CD4-positive, alpha-beta T cell treated with Interleukin-21 for 1 hour (primary cell): ENCODE measurements at places on chromosomes 7 and 10.

DNA sequence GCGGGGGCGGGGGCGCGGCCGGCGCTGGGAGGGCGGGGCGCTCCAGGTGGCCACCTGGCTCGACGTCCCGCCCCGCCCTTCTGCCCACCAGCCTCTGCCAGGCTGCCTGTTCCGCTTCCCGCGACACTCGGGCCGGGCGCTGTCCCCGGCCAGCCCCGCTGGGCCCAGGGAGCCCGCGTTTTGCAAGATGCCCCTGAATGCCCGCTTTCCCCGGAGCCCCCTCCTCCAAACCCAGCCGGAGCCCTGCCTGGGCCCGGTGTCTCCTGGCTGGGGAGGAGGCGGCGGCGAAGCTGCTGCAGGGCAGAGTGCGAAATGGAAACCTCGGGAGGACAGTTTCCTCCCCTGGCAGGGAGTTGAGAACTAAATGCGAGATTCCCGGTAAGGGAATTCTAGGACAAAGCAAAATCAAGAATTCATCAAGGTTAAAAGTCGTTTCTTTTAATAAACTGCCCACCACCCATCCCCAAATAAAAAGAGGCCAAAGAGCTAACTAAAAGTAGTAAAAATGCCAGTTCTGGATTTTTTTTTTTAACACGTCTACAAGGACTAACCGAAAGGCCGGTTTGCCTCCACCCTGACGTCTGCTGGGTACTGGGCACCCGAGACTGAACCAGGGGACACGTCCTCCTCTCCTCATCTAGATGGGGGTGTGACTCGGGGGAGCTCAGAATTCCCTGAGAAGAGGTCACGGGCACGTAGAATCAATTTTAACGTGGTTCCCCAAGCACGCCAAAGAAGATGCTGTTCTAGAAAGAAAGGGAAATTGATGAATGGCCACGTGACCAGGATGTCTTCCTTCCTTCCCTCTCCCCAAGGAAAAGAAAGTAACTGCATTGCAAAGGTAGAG is 200.4 kb upstream of the NFE2L3 start:
- no peak for DNase-seq

DNA sequence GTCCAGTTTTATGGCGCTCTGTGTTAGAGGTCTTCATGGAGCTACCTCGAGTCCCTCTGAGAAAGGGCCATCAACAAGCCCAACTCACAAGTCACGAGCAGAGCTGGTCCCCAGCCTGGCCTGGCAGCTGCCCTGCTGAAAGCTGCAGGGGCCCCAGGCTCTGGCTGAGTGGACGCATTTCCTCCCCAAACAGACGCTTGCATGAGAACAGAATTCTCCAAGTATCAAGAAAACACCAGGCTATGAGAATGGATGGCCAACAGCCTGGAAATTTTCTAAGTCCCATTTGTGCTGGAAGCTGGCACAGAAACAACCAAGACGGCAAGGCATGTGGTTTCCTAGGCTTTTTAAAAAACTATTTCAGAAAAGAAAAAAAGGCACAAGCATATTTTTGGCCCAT is 114.8 kb downstream of the FAM53B start:
- no peak for DNase-seq

DNA sequence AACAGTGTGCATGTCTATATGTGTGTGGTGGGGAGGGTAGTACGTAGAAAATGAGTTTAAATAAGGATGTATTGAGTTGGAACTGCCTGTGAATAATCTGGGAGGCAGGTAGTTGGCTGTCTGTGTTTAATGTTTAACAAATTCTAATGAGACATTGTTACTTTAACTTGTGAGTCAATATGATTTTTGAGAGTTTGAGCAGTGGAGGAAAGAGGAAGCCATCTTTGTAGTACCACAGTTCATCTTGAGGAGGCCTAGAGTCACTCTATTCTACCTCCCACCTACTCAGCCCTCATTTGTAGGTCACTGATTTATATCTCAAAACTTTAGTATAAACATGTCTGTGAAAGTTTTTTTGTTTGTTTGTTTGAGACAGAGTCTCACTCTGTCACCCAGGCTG is 129.9 kb upstream of the ITGB1 start:
- no peak for DNase-seq

DNA sequence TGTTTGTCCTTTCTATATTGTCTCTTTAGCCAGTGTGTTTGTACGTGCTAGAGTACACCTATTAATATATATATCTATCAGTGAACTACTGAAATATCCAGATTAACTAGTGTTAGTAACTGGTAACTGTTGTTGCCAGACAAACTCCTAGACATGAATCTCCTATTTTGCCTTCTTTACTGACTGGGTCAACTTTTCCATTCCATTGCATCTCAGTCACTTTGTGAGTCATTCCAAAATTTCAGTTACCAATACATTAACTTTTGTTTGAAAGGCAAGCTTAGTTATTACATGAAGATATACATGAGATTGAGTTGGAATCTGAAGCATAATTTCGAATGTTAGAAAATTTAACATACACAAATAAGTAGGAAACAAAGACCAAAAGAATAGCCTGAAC is 51.4 kb downstream of the BTAF1 start:
- no peak for DNase-seq

DNA sequence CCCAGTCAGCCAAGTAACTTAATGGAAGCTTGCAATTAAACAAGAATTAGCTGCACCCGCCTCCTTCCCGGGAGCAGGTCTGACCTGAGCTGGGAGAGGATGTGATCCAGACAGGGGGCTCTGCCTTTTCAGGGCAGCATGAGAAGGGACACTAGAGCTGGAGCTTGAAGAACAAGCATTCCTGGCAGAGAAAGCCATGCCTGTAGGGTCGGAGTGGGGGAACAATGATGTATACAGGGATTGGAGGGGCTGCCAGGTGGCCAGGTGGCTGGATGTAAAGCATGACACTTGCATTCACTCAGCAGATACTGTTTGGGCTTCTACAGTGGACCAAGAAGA is 112.5 kb downstream of the GRK5 start:
- DNase-seq = no peak

DNA sequence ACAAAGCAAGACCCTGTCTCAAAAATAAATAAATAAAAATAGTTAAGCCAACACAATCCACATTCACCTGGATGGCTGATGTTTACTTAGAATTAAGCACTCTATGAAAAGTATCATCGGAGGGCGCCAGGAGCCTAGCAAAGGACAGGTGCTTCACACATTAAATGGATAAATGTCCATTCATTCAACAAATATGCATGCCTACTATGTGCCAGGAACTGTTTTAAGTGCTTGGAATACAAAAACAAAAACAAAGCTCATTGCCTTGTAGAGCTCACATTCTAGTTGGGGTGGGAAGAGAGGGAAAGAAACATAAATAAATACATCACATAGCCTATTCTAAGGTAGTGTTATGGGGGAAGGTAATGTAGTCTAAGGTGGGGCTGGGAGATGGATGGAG is 4.1 kb downstream of the BAIAP2L1 start:
- no peak for DNase-seq

- no peak for DNase-seq
These were observed 3.7 kb upstream of the ELFN1 start for GRCh38 chr7:1666317-1666822.

- no peak for DNase-seq
These were observed 355.4 kb downstream of the KCNMA1 start for GRCh38 chr10:77282163-77282562.

DNA sequence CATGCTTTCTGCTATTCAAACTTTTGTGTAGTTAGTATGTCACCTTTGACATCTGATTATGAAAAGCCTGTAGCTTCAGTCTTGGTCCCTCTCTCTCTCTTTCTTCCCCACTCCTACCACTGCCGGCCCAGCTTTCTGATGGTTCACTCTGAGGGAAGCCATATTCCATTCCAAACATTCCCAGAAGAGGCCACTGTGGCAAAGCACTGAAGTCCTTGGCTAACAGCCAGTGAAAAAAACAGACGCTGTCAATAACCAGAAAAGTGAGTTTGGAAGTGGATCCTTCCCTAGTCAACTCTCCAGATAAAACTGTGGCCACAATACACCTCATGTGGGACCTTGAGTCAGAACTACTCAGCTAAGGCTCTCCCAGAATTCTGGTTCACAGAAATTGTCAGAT is 950.7 kb upstream of the PHF14 start:
- DNase-seq = no peak

- no peak for DNase-seq
These were observed 6.4 kb downstream of the SPOCK2 start for GRCh38 chr10:72081772-72082590.

GRCh38 chr7:122183106-122183505 is 39.1 kb upstream of the AASS start:
- no peak for DNase-seq

GRCh38 chr7:153193144-153193595 is 433.6 kb downstream of the ACTR3B start:
- no peak for DNase-seq

- no peak for DNase-seq
These were observed 177.3 kb downstream of the DKK1 start for GRCh38 chr10:52491246-52491995.

DNA sequence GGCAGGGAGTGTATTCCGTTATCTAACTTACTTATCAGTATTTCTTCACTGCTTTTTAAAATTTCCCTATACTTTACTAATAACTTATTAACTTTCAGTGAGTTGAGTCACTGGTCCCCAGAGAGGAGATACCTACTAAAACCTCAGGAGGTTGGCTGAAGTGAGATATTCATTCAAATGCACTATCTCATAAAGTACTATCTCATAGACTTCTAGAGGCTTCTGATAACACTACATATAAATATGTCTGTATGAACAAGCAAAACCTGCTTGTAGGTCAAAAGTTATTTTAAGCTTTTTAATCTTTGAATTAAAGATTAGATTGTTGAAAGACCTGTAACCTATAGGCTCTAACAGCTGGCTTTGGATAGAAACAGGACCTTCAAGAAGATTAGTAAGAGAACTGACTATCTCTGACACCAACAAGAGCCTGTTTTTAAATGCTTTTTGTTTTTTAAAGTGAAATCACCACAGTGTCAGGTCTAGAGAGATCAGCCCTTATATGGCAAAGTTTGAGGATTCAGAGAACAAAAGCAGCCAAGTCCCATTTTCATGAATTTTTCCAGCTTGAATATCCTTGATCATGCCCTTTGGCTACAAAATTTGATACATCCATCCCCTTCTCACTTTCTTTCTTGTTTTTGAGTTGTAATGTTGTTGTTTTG is 242.2 kb downstream of the ARL4A start:
- DNase-seq = no peak

- no peak for DNase-seq
These were observed 163.9 kb downstream of the JCAD start for GRCh38 chr10:29895456-29895855.

DNA sequence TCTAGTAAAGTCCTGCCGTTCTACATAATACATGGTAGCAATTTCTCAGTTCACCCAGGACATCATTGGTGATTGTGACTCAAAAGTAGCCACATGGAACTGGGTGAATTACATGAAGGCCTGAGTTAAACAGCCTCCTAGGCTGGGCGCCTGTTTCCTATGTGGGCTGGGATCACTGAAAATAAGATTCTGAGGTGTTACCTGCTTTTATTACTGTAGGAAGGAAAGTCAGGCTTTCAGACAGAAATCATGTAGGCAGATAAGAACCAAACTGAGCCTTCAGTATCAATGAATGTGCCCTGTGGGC is 160.4 kb downstream of the CAMK1D start:
- no peak for DNase-seq

GRCh38 chr10:111179514-111179913 is 102.7 kb downstream of the ADRA2A start:
- no peak for DNase-seq

GRCh38 chr7:3094701-3095445 is 51.2 kb upstream of the CARD11 start:
- peak; percentile 68 for DNase-seq

DNA sequence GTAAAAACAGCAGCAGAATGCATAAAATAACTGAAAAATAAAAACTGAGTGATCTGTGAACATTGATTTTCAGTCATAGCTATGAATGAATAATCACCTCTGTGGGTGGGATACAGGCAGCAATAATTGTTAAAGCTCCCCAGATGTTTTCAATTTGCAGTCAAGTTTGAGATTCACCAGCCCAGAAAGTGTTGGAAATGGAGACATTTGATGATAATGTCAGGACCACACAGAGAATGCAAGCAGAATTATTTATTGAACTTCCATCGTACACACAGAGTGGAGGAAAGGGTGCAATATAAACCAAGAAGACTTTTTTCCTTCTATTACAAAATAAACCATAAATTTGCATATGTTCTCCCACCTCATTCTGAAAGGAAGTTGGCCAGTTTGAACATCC is 601.7 kb downstream of the ANKRD7 start:
- no peak for DNase-seq

- no peak for DNase-seq
These were observed 134.6 kb downstream of the SEMA3A start for GRCh38 chr7:84060000-84060399.

DNA sequence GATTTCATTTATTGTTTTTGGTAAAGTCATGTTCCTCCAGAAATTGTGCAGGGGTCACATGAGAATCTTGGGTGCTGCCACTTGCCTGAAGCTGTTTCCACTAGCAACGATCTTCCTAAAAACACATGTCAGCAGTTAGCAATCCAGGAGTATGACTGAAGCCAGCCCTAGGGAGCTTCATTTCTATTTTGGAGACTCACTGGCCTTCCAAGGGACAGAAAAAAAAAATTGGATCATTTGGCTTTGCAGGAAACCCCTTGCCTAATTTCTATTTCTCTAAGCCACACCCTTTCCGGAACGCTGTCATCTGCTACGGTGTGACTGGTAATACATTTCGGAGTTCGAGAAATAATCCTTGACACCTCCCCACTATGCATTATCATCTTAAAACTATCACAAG is 204.7 kb downstream of the TAX1BP1 start:
- DNase-seq = no peak
